Jurkat, Clone E6-1 (cell line): ENCODE measurements at places on chromosomes 5 and 9.

- DNase-seq = no peak
These were observed 16.9 kb downstream of the CKMT2 start for GRCh38 chr5:81250004-81250403.

GRCh38 chr9:114284316-114285060 lies 38.4 kb upstream of the ORM1 start:
- DNase-seq = no peak

- DNase-seq = no peak
These were observed 5.9 kb upstream of the EGR1 start for GRCh38 chr5:138459311-138459933.

- no peak for DNase-seq
These were observed 6.1 kb downstream of the CSNK1G3 start for GRCh38 chr5:123518111-123518510.

DNA sequence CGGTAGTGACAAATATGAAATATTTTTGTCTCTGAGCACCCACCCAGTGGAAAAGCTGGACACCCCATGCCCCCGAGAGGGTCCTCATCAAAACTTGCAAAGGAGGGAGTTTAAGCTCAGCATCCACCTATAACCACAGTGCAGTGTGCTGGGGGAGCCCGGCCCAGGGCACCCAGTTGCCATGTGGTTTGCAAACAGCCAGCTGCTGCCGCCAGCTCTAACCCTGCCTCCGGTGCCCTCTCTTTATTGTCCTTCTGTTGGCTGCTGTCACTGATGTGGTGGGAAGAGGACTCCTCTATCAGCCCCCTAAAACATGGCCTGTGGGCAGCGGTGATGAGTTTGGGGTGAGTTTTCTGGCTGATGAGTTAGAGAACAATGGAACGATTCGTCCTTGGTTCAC lies 160.9 kb upstream of the MVB12B start:
- DNase-seq = no peak

GRCh38 chr9:77883846-77884771 lies 147.5 kb downstream of the GNAQ start:
- no peak for DNase-seq

GRCh38 chr5:68405784-68406743 lies 190.5 kb downstream of the PIK3R1 start:
- DNase-seq = peak; percentile 67

DNA sequence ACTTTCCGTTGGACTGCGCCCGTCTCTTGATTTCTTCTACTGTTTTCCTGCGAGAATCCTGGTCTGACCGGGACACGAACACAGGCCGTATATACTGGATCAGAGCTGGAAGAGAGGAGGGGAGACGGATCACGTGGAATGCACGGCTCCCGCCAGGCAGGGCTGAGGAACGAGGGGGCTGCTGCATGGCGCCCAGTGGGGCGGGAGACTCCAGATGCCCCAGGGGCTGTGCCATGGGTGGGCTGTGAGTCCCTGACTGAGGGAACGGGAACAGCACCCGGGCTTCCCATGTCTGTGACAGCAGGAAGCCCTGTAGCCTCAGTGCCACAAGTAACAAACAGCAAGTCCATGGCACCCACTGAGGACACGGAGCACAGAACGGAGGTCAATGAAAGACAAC lies 34.0 kb downstream of the LPCAT1 start:
- no peak for DNase-seq

GRCh38 chr9:116156621-116157314 lies 3.2 kb downstream of the PAPPA start:
- no peak for DNase-seq

DNA sequence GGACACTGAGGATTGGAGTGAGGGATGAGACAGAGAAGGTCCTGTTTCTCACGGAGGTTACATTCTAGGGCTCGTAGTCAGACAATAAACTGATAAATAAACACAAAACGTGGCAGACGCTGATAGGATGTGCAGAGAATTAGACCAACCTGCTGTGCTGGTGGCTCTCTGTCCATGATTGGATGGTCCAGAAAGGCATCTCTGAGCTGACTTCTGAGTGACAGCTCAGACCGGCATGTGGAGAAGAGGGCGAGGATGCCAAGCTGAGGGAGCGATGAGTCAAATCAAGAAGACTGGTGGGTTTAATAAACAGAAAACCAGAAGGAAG lies 132.3 kb upstream of the TAF11L2 start:
- DNase-seq = no peak

- no peak for DNase-seq
These were observed 339.0 kb downstream of the NSG2 start for GRCh38 chr5:174384509-174384947.

DNA sequence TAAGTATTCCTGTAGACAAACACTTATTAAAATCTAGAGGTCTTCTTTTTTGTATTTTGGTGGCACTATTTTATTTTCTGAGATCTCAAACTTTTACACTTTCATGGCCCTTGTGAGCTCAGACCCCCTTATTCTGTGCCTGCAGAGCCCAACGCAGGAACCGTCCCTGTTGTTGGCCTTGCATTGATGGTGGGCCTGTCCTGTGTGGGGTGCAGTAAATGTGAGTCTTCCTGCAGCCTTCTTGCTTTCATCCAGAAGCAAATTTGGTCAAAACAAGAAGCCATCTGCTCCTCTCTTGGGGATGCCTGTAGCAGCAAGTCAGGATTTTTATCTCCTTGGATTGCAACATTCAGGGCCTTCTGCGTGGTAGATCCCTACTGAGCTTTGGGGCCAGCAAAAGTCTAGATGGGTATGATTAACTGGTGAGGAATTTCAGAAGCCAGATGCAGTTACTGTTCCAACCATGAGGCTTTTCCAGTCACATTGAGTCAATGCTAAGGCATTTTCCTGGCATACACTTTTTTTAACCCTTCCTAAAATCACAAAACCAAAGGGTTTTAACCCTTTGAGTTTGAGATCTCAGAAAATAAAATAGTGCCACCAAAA lies 31.7 kb downstream of the BASP1 start:
- no peak for DNase-seq

GRCh38 chr9:137478962-137479861 lies 20.1 kb upstream of the NSMF start:
- DNase-seq = no peak

DNA sequence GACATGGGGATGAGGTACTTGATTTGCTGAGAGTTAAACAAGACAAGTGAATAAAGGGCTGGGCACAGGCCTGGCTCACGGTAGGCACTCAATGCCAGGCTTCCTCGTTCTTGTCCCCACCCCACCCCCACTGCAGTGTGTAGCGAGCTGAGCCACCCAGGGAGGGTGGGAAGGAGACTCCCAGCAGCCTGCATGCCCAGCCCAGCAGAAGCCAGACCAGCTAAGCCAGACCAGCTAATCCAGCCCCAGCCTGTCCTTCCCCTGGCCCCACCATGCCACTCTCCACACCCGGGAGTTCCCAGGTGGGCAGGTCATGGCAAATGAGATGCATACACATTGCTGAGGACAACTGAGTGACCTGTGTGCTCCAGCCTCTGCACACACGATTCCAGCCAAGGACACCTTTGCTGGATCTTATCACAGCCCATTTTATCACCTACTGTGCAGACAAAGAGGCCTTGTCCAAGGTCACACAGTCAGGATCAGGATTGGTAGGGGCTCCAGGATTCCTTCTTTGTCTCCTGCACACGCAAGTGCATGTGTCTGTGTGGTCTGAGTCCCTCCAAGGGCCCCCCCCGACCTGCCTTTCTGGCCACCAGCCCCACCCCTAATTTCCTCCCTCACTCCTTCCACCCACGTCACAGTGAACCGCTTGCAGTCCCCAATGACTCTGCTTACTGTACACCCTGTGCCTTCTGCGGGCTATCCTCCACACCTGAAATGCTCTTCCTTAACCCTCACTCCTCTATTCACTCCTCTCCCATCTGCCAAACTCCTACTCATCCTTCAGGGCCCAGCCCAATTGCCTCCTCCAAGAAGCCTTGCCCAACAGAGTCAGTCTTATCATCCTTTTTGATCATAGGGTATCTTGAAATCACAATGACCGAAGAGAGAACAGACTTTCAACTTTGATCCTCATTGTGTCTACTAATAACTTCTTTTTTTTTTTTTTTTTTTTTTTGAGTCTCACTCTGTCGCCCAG lies 26.6 kb downstream of the DUSP1 start:
- no peak for DNase-seq

- no peak for DNase-seq
These were observed 61.2 kb upstream of the CAMK4 start for GRCh38 chr5:111163000-111163399.

DNA sequence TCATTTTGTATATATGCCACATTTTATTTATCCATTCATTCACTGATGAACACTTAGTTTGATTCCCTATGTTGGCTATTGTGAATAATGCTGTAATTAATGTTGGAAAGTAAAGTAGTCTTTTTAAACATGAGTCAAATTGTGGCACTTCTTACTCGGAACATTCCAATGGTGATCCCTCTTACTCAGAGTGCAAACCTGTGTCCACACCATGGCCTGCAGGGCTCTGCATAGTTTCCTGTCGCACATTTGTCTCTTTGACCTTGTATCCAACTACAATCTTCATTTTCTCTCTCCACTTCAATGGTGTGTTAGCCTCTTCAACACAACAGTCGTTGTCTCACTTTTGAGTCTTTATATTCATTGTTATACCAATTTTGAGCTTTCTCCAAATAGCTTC lies 98.1 kb upstream of the PAPPA start:
- no peak for DNase-seq

- no peak for DNase-seq
These were observed 170.3 kb downstream of the PJA2 start for GRCh38 chr5:109239456-109239855.

DNA sequence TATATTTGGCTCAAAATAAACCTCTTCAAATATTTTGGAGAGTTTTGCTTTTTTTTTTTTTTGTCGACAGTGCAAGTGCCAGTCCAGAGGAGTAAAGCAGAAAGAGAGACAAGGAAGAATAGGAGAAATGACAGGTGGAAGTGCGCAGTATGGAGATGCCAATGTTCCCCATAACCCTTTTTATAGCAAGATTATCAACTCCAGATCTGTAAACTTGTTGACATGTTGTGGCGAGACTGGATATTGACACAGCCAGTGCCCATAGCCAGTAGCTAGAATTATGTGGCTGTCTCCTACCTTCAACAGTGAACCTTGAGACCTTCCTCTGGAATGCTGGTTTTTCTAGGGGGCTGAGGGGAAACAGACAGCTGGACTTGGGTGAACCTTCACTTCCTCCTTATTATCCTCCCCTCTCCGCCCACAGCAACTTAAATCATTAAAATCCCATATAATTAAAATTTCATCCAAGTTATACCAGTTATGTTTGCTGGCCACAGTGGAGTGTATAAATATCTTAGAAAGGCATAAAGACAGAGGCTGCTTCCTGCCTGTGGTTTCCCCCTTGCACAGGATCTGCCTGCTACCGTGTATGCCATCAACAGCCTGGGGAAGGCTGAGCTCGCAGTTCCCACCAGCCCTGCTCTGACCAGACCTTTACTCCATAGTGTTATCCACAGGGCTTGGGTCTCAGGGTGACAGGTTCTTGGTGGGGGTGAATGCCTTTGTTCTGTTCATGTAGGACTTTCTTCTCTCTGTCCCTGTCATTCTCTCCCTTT lies 112.3 kb upstream of the ANKH start:
- peak; percentile 53 for DNase-seq

DNA sequence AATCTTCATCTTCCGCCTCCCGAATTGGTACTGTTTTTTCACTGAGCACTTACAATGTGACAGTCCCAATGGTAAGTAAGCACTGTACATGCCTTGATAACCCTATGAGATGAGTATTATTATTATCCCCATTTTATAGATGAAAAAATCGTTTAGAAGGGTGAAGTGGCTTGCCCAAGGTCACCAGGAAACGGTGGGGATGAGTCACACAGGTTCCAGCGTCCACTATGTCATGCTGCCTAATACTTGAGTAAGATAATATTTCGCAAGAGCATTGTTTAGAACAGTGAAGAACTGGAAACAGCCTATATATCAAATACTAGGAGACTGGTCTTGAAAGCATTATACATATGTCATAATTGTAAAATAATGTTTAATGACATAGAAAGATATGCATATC lies 12.9 kb downstream of the HAND1 start:
- no peak for DNase-seq

- DNase-seq = no peak
These were observed 43.1 kb downstream of the RALGPS1 start for GRCh38 chr9:126957687-126958053.

GRCh38 chr5:109177782-109178181 lies 232.0 kb downstream of the PJA2 start:
- DNase-seq = no peak

- no peak for DNase-seq
These were observed 809 bp downstream of the MCCC2 start for GRCh38 chr5:71587766-71588532.
